ENCODE measurements at places on chromosomes 7 and 10.

- no peak for DNase-seq
Measured at GRCh38 chr7:110774071-110774470, 316.9 kb upstream of the LRRN3 start.

DNA sequence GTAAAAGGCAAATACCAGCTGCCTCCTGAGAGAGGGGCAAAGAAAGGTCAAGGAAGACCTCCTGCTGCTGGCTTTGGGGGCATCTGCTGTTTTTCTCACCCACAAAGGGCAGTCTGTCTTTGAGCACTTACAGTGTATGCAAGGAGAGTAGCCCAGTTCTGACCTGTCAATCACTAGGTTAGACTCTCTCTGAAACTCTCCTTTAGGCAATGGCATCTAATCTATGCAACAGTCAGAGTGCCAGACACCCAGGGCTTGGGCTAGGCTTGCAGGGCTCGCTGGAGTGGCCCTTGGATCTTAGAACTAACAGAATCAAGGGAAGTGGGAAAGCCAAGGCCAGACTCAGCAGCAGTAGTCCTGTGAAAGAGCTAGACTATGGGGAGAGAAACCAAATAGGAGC, 522.9 kb downstream of the NRG3 start:
- no peak for DNase-seq

DNA sequence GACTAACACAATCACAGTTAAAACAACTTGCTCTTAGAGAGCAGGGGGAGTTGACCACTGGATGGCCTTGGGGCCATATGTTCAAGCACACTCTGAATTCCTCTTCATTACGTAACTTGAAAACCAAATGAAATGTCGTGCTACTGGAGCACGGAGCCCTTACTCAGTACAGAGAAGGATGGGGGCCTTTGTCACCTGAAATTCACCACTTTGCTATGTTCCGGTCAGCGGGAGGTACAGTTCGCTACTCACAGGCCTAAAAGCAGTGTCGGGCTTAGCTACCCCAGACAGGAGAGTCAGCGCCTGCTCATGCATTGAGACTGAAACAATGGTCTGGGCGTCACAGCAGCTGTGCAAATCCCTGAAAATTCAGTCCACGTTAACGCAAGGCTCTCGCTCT, 39.6 kb downstream of the GLI3 start:
- DNase-seq = no peak

GRCh38 chr10:114246679-114247305, 7.7 kb downstream of the VWA2 start:
- DNase-seq = no peak

DNA sequence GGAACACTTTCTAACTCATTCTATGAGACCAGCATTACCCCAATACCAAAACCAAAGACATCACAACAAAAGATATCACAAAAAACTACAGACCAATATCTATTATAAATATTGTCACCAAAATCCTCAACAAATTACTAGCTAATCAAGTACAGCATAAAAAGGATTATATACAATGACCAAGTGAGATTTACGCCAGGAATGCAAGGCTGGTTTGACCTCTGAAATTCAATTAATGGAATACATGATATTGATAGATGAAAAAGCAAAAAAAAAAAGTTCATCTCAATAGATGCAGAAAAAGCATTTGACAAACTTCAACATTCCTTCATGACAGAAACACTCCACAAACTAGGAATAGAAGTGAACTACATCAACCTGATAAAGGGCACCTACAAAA, 175.3 kb downstream of the LCOR start:
- DNase-seq = no peak

- DNase-seq = no peak
Measured at GRCh38 chr7:33807779-33808482, 97.4 kb upstream of the BMPER start.

GRCh38 chr7:76315364-76315763, 12.9 kb downstream of the HSPB1 start:
- DNase-seq = no peak

DNA sequence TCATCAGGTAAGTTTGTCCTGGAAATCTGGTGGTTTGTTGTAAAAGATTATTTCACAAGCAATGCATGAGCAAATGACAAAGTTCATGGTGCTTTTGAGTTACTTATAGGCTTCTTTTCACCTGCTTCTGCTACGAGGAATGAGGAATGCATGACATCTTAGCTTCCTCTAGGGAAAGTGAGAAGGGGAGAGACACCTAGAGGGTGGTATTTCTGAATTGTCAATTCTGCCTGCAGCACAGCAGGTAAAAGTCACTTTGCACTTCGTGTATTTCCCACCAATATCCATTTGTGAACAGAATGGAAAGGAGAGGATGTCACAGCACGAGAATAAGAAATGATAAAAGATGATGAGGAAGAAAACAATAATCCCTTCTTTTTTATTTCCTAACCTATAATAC, 153.4 kb upstream of the FEZF1 start:
- DNase-seq = no peak

DNA sequence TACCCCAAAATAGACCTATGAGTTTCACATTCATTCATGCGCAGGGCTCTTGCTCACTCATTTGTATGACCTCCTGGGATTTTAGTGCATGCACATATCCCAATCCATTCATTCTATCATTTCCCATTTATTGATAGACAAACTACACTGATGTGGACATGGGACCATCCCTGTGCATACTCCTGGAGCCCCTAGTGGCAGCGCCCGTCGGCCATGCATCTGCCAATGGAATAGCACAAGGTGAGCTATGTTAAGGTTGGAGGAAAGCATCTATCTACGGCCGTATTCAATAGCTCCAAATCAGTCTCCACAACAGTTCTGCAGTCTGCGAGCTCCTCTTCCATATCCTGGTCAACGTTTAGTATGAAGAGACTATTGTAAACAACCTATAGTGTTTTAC, 31.7 kb upstream of the FIGNL1 start:
- no peak for DNase-seq

DNA sequence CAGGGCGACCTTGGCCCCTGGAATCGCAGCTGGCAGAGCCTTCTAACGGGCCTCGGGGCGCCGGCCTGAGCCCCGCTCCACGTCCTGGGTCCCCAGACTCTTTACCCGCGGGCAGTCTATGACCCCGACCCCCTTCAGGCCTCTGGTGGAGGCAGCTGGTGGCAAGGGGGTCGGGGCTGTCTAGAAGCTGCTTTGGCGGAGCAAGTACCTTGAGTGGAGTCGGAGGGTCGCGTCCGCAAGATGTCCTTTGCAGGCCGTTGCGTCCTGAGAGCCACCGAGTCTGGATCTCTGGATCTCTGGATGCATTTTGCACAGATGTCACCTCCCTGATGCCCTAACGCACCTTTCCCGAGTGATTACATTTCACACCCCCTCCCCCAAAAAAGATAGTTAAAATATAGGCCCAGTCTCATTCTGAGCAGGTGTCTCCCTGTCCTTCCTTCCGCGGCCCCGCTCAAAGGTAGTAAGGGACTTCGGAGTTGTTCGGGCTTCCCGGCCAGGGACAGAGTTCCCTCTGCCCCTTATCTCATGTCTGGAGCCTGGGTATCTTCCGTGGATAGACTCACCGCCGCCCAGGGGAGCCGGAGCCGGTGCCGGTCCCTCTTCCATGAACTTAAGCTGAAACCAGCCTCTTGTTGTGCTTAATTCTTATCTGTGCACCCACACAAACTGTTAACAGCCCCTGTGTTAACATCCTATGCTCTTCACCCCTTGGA, 457 bp downstream of the ACADSB start:
- DNase-seq = peak; percentile 42

- no peak for DNase-seq
Measured at GRCh38 chr7:17212188-17212587, 86.3 kb upstream of the AHR start.

DNA sequence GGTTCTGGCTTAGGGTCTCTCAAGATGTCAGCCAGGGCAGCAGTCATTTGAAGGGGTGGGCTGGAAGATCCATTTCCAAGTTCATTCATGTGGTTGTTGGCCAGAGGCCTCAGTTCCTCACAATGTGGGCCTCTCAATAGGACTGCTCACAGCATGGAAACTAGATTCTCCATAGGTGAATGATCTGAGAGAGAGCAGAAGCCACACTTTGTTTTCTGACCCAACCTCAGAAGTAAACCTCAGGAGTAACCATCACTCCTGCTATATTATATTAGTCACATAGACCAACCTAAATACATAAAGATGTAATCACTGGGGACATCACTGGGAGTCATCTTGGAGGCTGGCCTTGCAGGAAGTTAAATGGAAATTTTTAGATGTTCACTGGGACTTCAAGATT, 42.2 kb downstream of the GBF1 start:
- no peak for DNase-seq

GRCh38 chr10:49242604-49243003, 54.4 kb upstream of the TMEM273 start:
- no peak for DNase-seq

GRCh38 chr10:17344206-17344605, 110.2 kb downstream of the ST8SIA6 start:
- no peak for DNase-seq

- DNase-seq = no peak
Measured at GRCh38 chr10:129949411-129949810, 14.7 kb downstream of the EBF3 start.

DNA sequence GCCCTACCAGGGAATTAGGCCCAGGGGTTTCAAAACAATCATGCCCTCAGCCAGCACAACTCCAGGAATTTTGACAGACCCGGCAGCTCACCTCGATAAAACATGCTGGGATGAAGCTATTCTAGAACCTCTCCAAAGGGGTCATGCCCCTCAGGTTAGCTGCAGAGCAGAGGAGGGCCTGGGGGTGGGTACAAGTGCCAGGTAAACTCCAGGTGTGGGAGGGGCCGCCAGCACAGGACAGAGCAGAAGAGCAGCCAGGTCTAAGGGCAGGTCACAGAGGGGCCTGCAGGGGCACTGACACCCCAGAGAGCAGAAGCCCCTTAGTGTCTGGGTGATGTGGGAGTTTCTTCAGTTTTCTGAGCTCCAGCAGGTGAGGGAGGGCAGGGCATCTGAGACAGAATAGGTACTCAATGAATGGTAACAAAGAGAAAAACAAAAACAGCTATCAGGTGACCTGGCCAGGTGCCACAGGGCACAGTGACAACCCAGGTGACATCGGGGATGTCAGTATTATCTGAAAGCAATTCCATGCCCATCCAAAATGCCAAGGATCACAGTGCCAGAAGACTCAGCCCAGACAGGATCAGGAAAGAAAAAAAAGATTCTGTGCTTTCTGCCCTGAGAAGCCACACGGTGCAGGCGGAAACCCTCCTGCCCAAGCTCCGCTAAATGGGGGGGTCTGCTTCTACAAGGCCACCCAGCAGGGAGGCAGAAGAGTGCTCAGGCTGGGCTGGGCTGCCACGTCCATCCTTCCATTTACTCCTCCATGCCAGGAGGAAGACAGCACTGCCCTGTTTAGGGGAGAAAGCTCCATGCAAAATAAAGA, 104.5 kb downstream of the TNS3 start:
- no peak for DNase-seq

DNA sequence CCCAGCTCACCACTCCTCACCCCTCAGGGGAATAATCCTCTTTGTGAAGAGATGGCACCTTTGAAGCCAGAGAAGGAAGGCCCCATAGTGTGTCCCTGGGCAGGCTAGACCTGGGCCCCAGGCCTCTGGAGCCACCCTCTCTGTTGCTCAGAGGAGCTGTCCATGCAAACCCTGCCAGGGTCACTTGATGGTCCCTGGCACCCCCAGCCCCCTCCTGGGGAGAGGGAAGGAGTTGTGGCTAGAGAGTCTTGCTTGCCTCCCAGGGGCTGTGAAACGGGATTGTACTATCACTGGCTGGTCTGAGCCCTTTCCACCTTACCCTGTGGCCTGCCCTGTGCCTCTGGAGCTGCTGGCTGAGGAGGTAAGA, 5.8 kb downstream of the GHRHR start:
- DNase-seq = no peak

- no peak for DNase-seq
Measured at GRCh38 chr7:39554583-39555165, 11.5 kb upstream of the YAE1 start.

- no peak for DNase-seq
Measured at GRCh38 chr10:83666762-83667161, 472.5 kb upstream of the GHITM start.

DNA sequence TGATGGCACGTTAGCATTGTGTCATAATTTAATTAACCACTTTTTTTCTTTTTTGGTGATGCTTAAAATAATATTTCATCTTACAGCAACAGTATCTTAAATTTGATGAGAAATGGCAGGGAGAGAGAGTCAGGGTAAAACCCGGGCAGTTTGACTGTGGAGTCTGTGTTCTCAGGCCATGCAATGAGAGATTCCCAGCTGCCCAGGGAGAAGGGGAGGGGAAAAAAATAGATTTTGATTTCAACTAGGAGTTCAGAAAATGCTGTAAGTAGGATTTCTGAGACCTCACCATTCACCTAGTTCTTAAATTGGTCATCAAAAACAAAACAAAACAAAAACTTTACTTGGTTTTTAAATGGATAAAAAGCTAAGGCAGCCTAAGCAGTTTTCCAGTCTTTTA, 37.4 kb upstream of the XPNPEP1 start:
- no peak for DNase-seq

DNA sequence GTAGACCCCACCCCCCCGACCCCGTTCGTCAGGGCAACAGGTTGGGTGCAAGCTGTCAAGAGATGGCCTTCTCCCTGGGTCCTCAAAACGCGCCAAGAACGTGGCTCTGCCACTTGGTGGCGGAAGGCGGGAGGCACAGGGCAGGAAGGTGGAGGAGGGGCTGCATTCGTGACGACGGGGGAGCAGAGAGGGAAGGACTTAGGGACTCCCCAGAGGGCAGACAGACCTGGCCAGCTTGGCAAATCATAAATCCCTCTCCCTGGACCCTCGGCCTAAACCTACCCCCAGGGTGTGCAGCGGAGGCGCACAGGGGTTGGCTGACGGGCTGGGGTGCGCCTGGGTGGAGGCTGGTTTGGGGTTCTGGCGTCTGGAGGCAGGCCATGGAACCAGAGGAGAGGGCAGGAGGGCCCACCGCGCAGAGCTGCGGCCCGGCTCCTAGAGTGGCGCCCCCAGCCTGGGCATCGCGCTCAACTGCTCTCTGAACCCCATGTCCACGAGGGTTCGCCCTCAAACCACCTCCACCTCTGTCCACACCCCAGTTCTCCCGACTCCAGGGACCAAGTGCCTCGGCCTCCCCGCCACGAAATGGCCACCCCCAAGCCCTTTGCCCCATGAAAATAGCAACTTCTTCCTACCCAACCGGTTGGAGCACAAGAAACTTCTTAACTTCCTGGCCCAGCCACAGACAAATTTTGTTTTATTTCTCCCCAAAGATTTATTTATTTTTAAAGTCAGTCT, 10.8 kb upstream of the GATA3 start:
- no peak for DNase-seq

DNA sequence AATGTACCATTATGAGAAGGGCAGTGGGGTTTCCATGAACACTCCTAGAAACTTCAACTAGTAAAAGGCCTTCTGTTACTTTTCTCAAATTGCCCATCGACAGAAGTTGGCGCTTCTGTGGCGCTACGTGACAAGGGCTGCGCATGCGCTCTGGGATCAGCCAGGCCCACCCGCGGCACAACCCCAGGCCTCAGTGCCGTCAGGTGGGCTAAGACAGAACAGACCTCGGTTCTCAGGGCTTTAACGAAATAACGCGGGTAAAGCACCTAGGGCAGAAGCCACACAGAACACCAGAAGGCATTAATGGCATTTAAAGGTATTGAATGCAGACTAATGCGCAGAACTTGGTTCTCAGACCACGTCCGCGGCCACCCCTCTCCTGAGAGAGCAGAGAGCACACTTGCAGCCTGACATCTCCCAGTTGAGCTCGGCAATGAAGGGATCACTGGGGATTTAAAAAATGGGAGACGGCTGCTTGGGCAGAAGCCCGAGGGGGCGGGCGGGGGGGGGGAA, 67.6 kb upstream of the CTNNA3 start:
- DNase-seq = peak; percentile 78

Measured in cerebellum (tissue), 4 donors.